Fibroblast of lung (primary cell): ENCODE measurements at places on chromosomes 11 and 22. TPM values are rescaled to one million over a fixed set of nuclear protein-coding genes. Genes with fewer than 3 reads are reported as not detected.

GRCh38 chr11:13314676-13315394 lies 37.2 kb downstream of the BMAL1 start:
- no peak for DNase-seq

Gene ZNHIT2
- total RNA-seq, result 12.8 and 13.2 TPM in 2 replicates

Gene OR52N4
- 0.33 TPM in 1 of 2 replicates, not detected in the other for total RNA-seq

- no peak for DNase-seq
Measured at GRCh38 chr11:112634551-112634950, 326.7 kb upstream of the NCAM1 start.

Gene UPK2
- not detected in 2 replicates for total RNA-seq

DNA sequence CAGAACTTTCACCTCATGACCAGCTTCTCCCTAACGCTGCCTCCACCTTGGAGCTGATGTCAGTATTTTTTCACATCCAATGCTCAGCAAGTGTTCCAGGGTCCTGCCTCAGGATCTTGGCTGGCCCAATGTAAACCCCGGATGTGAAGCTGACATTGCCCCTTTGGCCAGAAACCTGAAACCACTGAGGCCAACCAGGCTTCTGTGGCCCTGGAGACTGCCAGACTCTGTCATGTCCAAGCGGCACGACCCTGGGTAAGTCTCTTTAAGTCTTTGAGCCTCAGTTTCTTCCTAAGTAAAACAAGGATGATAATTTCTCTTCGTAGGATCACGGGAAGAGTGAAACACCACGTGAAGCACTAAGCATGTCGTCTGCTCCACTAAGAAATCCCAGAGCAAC lies 22.8 kb downstream of the SERPIND1 start:
- DNase-seq, result no peak

GRCh38 chr11:10314199-10315072 lies 9.6 kb downstream of the ADM start:
- DNase-seq, result peak; percentile 69

- DNase-seq, result peak; percentile 75
Measured at GRCh38 chr22:36156515-36157419, 3.8 kb downstream of the APOL3 start.

Gene SLC43A3
- total RNA-seq, result 41.5 and 61.6 TPM in 2 replicates

Gene GSTT2B
- total RNA-seq, result 0.26 and 9.9 TPM in 2 replicates

- DNase-seq, result peak; percentile 14
Measured at GRCh38 chr11:33869481-33870422, 22.1 kb downstream of the LMO2 start.

DNA sequence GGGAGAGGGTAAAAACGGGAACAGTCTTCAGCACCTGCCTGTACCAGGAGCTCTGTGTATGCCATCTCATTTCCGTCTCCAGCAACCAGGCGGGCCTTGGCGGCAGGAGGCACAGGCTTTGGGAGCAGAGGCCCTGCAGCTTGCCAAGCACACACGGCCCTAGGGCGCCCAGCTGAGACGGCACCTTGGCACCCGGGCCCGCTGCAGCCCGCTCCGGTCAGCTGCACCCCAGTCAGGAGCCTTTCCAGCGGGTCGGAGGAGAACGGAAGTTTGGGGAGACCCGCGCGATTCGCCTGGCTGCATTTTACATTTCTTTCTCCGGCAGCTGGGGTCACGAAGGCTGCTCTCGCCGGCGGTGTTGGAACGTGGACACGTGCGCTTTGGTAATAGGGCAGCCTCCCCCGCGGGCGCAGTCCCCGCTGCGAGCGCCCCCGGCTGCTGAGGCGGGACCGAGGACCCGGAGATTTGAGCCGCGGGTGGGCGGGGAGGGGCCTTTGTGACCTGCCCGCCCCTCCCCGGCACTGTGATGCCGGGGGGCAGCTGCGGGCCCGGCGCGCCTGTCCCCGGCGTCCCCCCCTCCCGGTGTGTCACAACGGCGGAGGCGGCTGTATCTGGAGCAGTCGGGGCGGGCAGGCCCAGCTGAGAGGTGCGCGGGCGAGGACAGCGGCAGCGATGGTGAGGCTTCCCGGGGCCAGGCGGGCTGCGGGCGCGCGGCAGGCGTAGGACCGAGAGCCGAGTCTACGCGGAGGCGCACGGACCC lies at the start of gene TUBA8:
TSS of gene TUBA8 (plus strand) at position 616 of the 760 bp plus-strand sequence. CDS start at position 673, 57 bp downstream.
- DNase-seq, result peak; percentile 53

DNA sequence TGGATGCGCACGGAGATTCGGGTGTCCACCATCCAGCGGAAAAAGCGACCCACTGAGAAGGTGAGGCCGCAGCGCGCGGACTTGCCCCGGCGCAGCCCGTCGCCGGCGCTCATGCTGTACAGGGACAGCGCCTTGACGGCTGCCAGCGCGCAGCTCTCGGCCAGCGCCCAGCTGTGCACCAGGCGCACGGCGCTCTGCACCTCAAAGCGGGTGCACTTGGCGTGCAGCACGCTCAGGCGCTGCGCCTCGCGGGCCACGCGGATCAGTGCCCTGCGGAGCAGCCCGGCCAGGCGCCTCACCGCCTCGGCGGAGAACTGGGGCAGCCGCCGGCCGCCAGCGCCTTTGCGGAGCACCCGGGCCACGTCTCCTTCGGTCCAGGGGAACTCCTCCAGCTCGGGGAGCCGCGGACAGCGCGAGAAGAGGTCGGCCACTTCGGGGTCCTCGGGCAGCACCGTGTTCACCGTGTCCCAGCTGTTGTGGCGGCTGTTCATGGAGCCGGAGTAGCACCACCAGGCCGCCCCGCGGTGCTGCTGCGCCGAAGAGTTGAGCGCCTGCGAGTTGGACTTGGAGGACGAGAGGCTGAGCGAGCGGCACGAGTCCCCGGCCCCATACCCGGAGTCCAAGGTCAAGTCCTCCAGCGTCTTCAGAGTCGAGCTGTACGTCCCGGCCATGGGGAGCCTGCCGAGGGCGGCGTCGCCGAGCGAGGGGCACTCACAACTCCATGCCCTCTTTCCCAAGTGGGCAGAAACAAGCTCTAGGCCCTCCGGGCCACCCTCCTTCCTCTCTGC lies 703 bp downstream of the ABTB2 start:
- peak; percentile 74 for DNase-seq

DNA sequence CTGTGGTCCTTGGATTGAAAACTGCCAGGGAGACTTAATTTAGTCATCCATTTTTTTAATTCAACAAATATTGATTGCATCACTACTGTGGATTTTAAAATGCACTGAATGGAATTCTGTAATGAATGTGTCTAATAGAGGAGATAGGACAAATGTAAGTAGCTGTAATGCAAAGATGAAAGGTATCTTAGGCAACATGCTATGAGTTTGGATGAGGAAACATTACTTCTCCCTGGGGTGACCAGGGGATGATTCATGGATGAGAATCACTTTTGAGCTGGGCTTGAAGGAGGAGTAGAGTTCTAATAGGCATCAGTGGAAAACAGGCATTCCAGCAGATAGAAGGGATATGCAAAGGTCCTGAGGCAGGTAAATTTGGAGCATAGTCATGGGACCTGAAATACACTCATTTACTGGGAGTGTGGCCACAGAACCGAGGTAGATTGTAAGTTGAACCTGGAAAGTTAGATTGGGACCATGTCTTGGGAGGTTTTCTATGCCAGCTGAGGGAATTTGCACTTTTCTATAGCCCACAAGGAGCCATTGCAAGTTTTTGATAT lies 43.4 kb downstream of the PKNOX2 start:
- DNase-seq, result peak; percentile 16
